ENCODE measurements at places on chromosomes 6 and 20. TPM values are rescaled to one million over a fixed set of nuclear protein-coding genes. Genes with fewer than 3 reads are reported as not detected.

- H3K27me3 ChIP-seq: no peaks in the 10 kb centered on the region
- no peak overlapping the region for H3K27ac ChIP-seq
- no peaks in the 10 kb centered on the region for H3K4me1 ChIP-seq
- DNase-seq: no peak
- H3K4me3 ChIP-seq: no peak overlapping the region
Observed at GRCh38 chr6:168045706-168046620, 33.0 kb downstream of the FRMD1 start.

- H3K27me3 ChIP-seq: no peaks in the 10 kb centered on the region
- no peaks in the 10 kb centered on the region for H3K4me1 ChIP-seq
- H3K27ac ChIP-seq: no peak overlapping the region
- no peaks in the 10 kb centered on the region for H3K36me3 ChIP-seq
- no peak for DNase-seq
- no peak overlapping the region for H3K4me3 ChIP-seq
Observed at GRCh38 chr6:68651011-68651985, 16.2 kb downstream of the ADGRB3 start.

DNA sequence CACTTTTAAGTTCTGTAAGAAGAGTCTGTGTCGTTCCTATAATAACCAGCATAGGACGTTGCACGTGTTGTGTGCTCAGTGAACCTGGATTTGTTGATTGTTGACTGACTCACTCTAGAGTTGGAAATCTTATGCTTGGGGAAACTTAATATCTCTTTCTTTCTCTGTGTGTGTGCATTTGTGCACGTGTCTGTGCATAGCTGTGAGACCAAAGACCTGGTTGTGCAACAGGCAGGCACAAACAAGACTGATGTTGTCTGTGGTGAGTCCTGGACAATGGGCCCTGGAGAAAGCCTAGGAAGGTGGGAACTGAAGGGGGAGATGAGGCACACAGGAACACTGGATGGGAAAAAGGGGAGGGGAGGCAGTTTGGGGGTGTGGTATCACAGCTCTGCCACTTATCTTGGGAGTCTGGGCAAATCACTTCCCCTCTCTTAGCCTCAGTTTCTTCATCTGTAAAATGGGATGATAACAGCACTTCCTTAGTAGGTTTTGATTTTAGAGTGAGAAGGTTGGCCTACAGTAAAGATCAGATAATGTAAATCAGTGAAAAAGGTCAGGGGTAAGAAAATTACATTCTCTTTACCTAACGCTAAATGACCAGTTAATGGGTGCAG lies 8.4 kb downstream of the CD40 start:
- no peak for DNase-seq
- no peak overlapping the region for H3K27ac ChIP-seq
- H3K27me3 ChIP-seq: no peaks in the 10 kb centered on the region
- peaks cover 13% of the 10 kb centered on the region for H3K4me1 ChIP-seq

GRCh38 chr6:40185486-40185885 lies 251.2 kb upstream of the MOCS1 start:
- DNase-seq: no peak
- H3K4me1 ChIP-seq: no peaks in the 10 kb centered on the region
- no peaks in the 10 kb centered on the region for H3K36me3 ChIP-seq
- H3K27me3 ChIP-seq: no peaks in the 10 kb centered on the region
- no peak overlapping the region for H3K27ac ChIP-seq

RIPPLY2 gene
- total RNA-seq: not detected

DNA sequence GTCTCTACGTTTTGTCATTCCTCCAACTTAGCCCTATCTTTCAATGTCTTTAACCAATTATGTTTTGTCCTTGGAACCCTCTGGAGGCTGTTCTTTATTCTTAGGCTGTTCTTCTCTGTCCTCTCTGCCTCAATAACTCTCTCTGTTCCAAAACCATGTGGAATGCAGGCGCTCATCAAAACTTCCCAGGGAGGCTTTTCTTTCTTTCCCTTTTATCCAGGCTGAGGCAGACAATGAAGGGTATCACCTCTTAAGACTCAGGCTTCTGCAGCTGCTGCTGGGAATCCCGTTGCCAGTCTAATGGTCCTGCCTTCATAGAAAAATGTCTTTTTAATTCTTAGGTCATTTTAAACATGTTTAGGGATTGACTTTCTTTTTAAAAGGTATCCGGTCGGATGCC lies 544.7 kb downstream of the CDH26 start:
- no peaks in the 10 kb centered on the region for H3K36me3 ChIP-seq
- DNase-seq: no peak
- H3K27ac ChIP-seq: no peak overlapping the region
- H3K4me3 ChIP-seq: no peak overlapping the region

- no peak overlapping the region for H3K4me3 ChIP-seq
- no peaks in the 10 kb centered on the region for H3K27me3 ChIP-seq
- no peaks in the 10 kb centered on the region for H3K4me1 ChIP-seq
- H3K27ac ChIP-seq: no peak overlapping the region
- no peaks in the 10 kb centered on the region for H3K36me3 ChIP-seq
Observed at GRCh38 chr6:25889877-25890853, 16.1 kb upstream of the SLC17A3 start.

- H3K27ac ChIP-seq: peak overlapping the region; percentile 58
- H3K36me3 ChIP-seq: no peaks in the 10 kb centered on the region
- H3K27me3 ChIP-seq: no peaks in the 10 kb centered on the region
- H3K4me1 ChIP-seq: peaks cover 46% of the 10 kb centered on the region
Observed at GRCh38 chr6:44064089-44064947, 62.9 kb downstream of the MRPL14 start.

DNA sequence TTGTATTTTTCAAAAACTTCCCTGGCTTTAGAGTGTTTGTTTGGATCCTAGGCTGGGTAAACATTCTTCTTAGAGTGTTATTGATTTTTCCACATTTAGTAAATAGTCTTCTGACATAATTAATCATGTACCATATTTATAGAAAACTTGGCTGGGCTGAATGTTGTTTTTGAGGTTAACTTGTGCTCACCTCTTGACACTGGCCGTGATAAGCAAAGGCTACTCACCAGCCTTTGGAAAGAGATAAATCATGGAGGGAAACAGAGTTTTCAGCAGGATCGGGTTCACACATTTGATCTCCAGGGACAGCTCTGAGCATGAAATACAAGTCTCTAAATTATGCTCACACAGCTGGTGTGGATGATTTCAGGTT lies 6.2 kb upstream of the CD93 start:
- H3K4me3 ChIP-seq: no peak overlapping the region
- no peak for DNase-seq
- peaks cover 20% of the 10 kb centered on the region for H3K4me1 ChIP-seq
- no peaks in the 10 kb centered on the region for H3K27me3 ChIP-seq
- no peaks in the 10 kb centered on the region for H3K36me3 ChIP-seq

DNA sequence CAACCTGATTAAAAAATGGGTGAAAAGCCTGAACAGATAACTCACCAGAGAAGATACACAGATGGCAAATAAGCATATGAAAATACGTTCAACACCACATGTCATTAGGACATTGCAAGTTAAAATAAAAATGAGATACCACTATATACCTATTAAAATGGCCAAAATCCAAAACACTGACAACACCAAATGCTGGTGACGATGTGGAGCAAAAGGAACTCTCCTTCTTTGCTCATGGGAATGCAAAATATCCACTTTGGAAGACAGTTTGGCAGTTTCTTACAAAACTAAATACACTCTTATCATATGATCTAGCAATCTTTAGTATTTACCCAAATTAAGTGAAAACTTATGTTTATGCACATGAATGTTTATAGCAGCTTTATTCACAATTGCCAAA lies 100.5 kb upstream of the ARID1B start:
- no peak overlapping the region for H3K27ac ChIP-seq
- H3K4me3 ChIP-seq: no peak overlapping the region
- DNase-seq: no peak
- H3K36me3 ChIP-seq: no peaks in the 10 kb centered on the region
